Left colon (tissue), 2 donors: ENCODE measurements at places on chromosomes 16 and 17. TPM values are rescaled to one million over a fixed set of nuclear protein-coding genes. Genes with fewer than 3 reads are reported as not detected.

- no peak for DNase-seq
These were observed 541 bp downstream of the ACACA start for GRCh38 chr17:37405955-37406634.

- DNase-seq: no peak
These were observed 5.8 kb downstream of the PRSS8 start for GRCh38 chr16:31129568-31130335.

- no peak for DNase-seq
These were observed 18.0 kb upstream of the ZNF629 start for GRCh38 chr16:30805056-30805369.

DNA sequence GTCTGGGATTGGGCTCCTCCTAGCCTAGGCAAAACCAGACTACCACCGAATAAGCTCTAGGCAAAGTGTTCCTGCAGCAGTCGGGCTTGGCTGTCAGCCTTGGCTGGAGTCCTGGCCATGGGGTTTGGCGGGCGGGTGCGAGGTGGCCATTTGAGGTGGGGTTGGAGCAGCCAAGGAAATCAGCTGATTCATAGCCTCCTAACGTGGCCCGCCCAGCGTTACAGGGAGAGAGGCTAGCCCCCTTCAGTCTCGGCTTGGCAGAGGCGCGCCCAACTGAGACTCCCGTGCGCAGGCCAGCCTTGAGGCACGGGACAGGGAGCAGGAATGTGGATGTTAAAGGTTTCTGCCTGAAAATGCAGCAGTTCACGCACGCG is 1.9 kb downstream of the PMP22 start:
- peak; percentile 75 for DNase-seq

- DNase-seq: no peak
These were observed 288.7 kb downstream of the SOX9 start for GRCh38 chr17:72409405-72410002.

DNA sequence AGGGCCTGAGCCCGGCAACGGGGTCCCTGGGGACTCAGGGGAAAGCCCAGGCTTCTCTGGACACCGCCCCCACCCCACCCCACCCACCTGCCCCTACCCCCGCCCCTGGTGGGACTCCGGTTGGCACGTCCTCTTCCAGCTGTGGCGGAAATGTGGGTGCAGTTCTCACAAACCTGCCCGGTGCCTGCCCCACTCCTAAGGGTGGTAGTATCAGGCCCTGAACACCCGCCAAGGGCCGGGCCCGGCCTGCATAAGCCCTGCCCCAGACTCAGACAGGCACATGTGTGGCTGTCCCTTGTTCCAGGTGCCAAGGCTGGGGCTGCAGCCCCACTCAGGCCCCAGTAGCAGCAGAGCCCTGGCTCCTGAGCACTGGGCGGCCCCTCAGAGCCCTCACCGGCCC is 58.1 kb downstream of the ACTG1 start:
- no peak for DNase-seq

The CHST4 gene
- total RNA-seq: not detected

The CMTM2 gene
- total RNA-seq: not detected
